IMR-90 (cell line): ENCODE measurements at places on chromosomes 7 and 10. TPM values are rescaled to one million over a fixed set of nuclear protein-coding genes. Genes with fewer than 3 reads are reported as not detected.

The DIP2C gene
- total RNA-seq, result 8.6 and 9.2 TPM in 2 replicates

The SVIL gene
- 11.5 and 13.6 TPM in 2 replicates for total RNA-seq

The TMEM243 gene
- total RNA-seq, result 28.7 and 40.0 TPM in 2 replicates

The SFTPA1 gene
- not detected in 2 replicates for total RNA-seq

The AASS gene
- total RNA-seq, result 12.9 and 15.0 TPM in 2 replicates

DNA sequence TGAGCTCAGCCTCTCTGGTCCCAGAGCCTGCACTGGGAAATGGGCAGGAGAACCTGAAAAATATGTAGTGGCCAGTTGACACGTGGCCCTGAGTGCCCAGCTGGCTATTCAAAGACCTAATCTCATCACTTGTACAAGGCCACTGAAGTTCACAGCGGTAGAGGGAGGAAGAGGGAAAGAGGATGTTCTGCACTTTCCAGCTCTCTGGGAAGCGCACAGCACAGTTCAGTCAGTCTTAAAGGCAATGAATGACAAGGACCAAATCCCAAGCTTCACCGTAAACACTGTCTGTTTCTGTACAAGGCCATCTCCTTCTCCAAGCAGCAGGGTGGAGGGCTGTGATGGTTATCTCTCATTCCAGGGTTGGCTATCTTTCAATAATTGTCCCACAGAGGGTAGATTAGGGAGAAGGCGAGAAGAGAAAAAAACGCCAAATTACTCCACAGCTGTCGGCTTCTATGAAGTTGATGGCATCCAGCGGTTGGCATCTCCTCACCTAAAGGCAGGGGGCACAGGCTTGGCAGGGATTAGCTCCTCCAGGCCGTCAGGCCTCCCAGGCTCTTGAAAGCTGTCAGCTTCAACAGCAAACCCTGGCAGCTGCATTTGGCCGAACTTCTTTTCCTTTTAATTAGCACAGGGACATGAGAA lies 10.6 kb downstream of the SFMBT2 start:
- H3K27me3 ChIP-seq, result no peaks in the 10 kb centered on the region
- no peak for DNase-seq
- no peak overlapping the region for H3K27ac ChIP-seq
- no peaks in the 10 kb centered on the region for H3K36me3 ChIP-seq
- no peaks in the 10 kb centered on the region for H3K4me1 ChIP-seq

DNA sequence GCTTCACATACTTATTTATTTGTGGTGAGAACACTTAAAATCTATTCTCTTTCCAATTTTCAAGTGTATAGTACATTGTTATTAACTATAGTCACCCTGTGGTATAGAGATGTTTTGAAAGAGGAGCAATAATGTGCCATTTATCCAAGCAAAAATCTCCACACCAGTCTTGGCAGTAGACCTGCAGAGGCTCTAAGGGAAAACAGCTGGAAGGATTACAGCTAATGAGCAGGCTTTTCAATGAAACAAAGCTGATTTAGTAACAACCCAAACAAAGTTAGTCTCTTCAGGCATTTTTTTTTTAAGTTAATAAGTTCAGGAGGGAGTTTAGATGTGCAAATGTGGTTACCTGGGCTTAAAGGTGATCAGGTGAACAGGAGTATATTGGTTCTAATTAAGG lies 101.9 kb downstream of the EVX1 start:
- H3K4me3 ChIP-seq, result no peak overlapping the region
- H3K4me1 ChIP-seq, result 0 out of 2 replicates have a peak, but pooled peaks cover 1% of the 10 kb centered on the region
- peaks cover 15% of the 10 kb centered on the region for H3K27me3 ChIP-seq
- DNase-seq, result no peak

- no peaks in the 10 kb centered on the region for H3K4me1 ChIP-seq
- no peaks in the 10 kb centered on the region for H3K27me3 ChIP-seq
- no peaks in the 10 kb centered on the region for H3K36me3 ChIP-seq
- no peak overlapping the region for H3K27ac ChIP-seq
- DNase-seq, result no peak
These were observed 12.7 kb upstream of the SNX8 start for GRCh38 chr7:2326951-2327350.

DNA sequence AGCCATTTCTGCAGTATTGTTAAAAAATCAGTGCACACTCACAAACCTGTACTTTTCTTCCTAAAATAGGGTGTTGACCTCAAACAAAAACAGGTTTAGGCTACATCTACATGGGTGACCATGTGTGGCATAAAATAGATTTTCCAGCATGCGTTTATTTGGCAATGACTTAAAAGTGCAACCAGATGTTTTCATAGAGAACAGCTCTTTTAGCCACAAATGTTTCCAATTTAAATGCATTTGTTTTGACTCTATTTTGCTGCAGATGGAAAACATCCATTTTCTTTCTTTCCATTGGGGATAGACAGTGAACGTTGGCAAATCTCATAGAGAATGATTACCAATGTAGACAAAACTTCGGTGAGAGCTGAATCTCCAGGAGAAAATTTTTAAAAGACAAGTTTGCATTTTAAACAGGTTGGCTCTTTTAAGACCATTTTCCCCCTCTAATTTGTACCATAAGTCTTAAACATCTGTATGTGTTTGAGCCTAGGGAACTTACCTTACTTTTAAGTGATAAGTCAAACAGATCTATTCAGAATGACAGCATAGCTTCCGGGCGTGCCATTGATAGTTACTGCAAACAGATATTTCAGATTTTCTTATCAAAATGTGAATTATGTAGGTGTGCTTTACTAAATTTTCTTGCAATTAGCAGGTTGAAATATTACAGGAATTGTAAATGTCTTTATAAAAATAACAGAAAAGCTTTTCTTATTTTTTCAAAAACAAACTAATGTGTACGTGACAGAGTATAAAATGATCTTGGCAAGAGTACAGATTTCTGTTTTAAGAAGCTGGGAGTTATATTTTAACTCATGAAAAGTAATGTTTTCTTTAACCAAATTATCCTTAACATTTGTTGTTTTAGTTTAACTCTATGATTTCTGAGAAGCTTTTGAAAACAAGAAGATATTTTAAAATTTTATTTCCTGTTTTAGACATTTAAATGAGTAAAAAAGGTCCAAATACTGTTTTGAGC lies 144.9 kb downstream of the HGF start:
- no peak overlapping the region for H3K4me3 ChIP-seq
- DNase-seq, result peak; percentile 50
- no peaks in the 10 kb centered on the region for H3K27me3 ChIP-seq

GRCh38 chr10:76892766-76893479 lies 744.7 kb downstream of the KCNMA1 start:
- no peak overlapping the region for H3K27ac ChIP-seq
- H3K4me3 ChIP-seq, result no peak overlapping the region
- no peaks in the 10 kb centered on the region for H3K27me3 ChIP-seq
- H3K36me3 ChIP-seq, result no peaks in the 10 kb centered on the region
- DNase-seq, result no peak

DNA sequence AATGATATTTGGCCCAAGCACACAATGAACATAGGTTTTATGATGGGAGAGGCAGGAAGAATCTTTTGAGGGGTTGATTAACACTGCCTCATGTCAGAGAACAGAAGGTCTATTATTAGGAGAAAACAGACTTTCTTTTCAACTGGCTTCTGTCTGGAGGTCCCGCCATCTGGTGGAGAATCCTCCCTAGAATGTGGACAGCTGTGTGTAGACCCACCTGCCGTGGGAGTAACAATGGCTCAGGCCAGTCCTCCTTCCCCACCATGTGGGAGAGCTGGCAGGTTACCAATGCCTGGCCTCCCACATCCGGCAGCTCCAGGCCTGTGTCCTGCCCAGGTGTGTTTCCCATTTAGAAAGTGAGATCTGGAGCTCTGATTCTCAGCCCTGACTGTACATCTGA lies 70.4 kb upstream of the AOAH start:
- no peak for DNase-seq
- no peaks in the 10 kb centered on the region for H3K27me3 ChIP-seq
- H3K4me1 ChIP-seq, result no peaks in the 10 kb centered on the region
- H3K4me3 ChIP-seq, result no peak overlapping the region
- H3K27ac ChIP-seq, result no peak overlapping the region

DNA sequence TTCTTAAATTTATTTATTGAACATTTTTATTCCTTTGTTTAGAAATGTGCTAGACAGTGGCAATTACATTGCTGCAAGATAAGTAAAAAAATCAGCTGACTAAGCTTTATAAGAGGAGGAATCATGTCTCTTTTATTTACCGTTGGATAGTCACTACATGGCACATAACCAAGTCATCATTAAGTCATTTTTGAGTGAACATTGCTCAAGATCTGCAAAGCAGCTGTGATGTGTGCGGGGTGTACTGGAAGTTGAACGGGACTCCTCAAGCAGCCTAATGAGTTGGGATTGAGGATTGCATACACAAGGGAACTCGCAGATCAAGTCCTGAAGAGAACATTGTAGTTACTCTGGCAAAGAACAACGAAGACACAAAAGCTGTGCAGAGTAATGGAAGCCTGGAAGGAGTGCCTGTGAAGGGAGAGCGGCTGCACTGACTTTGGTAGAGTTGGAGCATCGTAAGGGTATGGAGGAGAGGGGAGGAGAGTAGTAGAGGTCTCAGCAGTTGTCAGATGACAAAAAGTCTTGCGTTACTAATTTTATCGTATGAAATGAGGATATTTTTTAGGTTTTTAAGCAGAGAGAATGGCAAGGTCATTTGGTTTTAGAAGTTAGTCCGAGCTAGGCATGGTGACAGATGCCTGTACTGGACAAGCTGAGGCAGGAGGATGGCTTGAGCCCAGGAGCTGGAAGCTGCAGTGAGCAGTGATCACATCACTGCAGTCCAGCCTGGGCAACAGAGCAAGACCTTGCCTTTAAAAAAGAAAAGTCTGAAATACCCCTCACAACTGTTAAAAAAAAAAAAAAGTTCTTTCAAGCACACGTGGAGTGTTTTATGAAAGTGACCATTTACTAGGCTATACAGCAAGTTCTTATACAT lies 95.1 kb downstream of the BMPR1A start:
- DNase-seq, result peak; percentile 92
- H3K27me3 ChIP-seq, result no peaks in the 10 kb centered on the region
- no peaks in the 10 kb centered on the region; the same call in 1 of the 2 replicates for H3K4me1 ChIP-seq

- H3K27ac ChIP-seq, result no peak overlapping the region
- H3K27me3 ChIP-seq, result no peaks in the 10 kb centered on the region
- no peaks in the 10 kb centered on the region for H3K36me3 ChIP-seq
- no peaks in the 10 kb centered on the region for H3K4me1 ChIP-seq
These were observed 276.2 kb downstream of the WDR11 start for GRCh38 chr10:121127151-121127906.

DNA sequence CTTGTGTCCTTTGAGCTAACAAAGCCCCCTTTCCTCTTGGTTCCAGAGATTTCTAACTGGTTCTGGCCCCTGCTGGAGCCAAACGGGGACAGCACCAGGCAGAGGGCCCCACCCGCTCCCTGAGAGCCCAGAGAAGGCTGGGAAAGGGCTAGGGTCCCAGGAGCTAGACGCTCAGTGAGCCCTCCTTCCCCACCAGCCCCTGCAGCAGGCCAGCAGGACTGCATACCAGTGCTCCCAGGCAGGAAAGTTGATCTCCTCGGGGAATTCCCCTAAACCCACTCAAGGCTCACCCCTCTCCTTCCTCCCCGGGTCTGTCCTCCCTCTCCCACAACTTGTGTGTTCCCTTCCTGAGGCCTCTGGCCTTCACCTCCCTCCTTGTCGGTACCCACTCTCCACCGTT lies 47.7 kb downstream of the PAX2 start:
- peaks cover 41% of the 10 kb centered on the region for H3K27me3 ChIP-seq
- no peak overlapping the region for H3K27ac ChIP-seq
- no peaks in the 10 kb centered on the region for H3K4me1 ChIP-seq
- H3K36me3 ChIP-seq, result no peaks in the 10 kb centered on the region
- no peak for DNase-seq
- no peak overlapping the region for H3K4me3 ChIP-seq

- H3K27ac ChIP-seq, result no peak overlapping the region
- no peaks in the 10 kb centered on the region for H3K27me3 ChIP-seq
- peaks cover 4% of the 10 kb centered on the region; the same call in 1 of the 2 replicates for H3K4me1 ChIP-seq
These were observed 166.3 kb downstream of the TNS3 start for GRCh38 chr7:47415318-47416212.

- H3K4me1 ChIP-seq, result no peaks in the 10 kb centered on the region
- no peaks in the 10 kb centered on the region for H3K27me3 ChIP-seq
- H3K4me3 ChIP-seq, result no peak overlapping the region
- no peak for DNase-seq
- H3K27ac ChIP-seq, result no peak overlapping the region
These were observed 97.8 kb downstream of the GALNT17 start for GRCh38 chr7:71229699-71230098.

GRCh38 chr10:73964743-73965142 lies 33.2 kb upstream of the VCL start:
- peaks cover 25% of the 10 kb centered on the region for H3K4me1 ChIP-seq
- H3K36me3 ChIP-seq, result no peaks in the 10 kb centered on the region
- peak overlapping the region; percentile 96 for H3K27ac ChIP-seq
- H3K27me3 ChIP-seq, result no peaks in the 10 kb centered on the region
- no peak for DNase-seq

DNA sequence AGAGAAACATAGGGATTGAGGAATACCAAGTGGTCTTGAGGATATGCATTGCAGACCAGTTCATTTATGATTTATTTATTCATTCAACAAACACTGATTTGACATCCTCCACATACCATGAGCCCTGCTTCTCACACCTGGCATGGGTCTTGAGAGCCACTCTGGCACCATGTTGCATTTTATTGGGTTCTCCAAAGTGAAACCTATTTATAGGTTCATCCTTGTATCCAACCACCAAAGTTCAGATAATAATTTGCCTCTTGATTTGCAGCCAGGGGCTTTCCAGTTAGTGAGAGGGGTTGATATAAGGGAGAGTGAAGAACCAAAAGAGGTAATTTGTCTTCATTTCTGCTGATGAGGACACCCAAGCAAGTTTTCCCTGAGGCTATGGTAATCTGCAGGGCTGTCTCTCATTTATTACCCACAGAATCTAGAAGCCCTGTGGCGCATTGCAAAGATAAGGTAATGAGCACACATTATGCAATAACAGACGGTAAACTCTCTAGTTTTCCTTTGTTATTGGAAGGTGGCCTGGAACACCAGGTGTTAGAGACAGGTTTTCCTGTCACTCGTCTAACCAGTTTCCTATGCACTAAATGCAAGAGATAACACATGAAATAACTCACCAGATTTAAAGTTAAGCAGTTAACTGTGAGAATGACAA lies 28.8 kb upstream of the ICA1 start:
- no peaks in the 10 kb centered on the region for H3K4me1 ChIP-seq
- H3K27ac ChIP-seq, result no peak overlapping the region
- no peak overlapping the region for H3K4me3 ChIP-seq

DNA sequence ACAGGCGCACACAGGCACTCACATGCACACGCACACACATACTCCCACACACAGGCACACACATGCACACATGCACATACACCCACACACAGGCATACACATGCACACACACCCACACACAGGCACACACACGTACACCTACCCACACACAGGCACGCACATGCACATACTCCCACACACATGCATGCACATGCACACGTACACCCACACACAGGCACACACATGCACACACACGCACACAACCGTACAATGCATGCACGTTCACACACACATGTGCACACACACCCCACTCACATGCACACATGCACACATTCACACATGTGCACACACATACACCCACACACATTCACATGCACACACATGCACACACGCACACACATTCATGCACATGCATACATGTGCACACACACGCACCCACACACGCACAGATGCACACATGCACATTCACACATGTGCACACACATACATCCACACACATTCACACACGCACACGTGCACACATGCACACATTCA lies 59.3 kb downstream of the MKI67 start:
- H3K27me3 ChIP-seq, result no peaks in the 10 kb centered on the region; the same call in 1 of the 2 replicates
- H3K4me3 ChIP-seq, result no peak overlapping the region
- no peaks in the 10 kb centered on the region for H3K36me3 ChIP-seq
